ENCODE measurements at places on chromosomes 3 and 15.

DNA sequence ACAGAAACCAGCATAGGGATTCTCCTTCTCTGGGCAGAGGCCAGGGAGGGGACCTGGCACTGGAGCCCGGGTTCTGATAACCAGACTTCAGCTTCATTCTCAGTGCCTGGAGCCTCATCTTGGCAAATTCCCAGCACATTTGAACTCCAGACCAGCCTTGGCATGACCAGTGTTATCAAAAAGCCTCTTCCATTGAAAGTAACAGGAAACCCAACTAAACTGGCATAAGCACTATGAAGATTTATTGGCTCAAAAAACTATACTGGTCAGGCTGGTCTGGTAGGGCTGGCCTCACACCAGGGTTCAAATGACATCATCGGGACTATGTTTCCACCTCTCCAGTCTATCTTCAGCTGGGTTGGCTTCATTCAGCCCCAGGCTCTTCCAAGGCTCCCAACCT, 48.1 kb upstream of the THUMPD3 start:
- H3K4me1 ChIP-seq, result peaks cover 3% of the 10 kb centered on the region
- no peak for DNase-seq
- H3K27me3 ChIP-seq, result no peaks in the 10 kb centered on the region

- H3K4me1 ChIP-seq, result no peaks in the 10 kb centered on the region
- no peak for DNase-seq
- peaks cover 2% of the 10 kb centered on the region for H3K27me3 ChIP-seq
Measured at GRCh38 chr3:137514853-137515252, 249.3 kb upstream of the SOX14 start.

GRCh38 chr3:13493867-13494441, 13.8 kb downstream of the HDAC11 start:
- no peak overlapping the region for H3K4me3 ChIP-seq
- no peaks in the 10 kb centered on the region for H3K36me3 ChIP-seq
- H3K27me3 ChIP-seq, result no peaks in the 10 kb centered on the region
- no peak overlapping the region for H3K27ac ChIP-seq

GRCh38 chr15:66722757-66723540, 20.9 kb downstream of the SMAD6 start:
- no peaks in the 10 kb centered on the region for H3K27me3 ChIP-seq
- no peaks in the 10 kb centered on the region for H3K36me3 ChIP-seq
- DNase-seq, result no peak
- no peak overlapping the region for H3K4me3 ChIP-seq
- no peak overlapping the region for H3K27ac ChIP-seq

- no peak for DNase-seq
- no peaks in the 10 kb centered on the region for H3K4me1 ChIP-seq
- H3K4me3 ChIP-seq, result no peak overlapping the region
- no peaks in the 10 kb centered on the region for H3K36me3 ChIP-seq
- H3K27me3 ChIP-seq, result no peaks in the 10 kb centered on the region
- no peak overlapping the region for H3K27ac ChIP-seq
Measured at GRCh38 chr15:62498712-62499111, 333.6 kb upstream of the C2CD4B start.

GRCh38 chr3:185824051-185825005, 514 bp downstream of the IGF2BP2 start:
- H3K4me1 ChIP-seq, result peaks cover 20% of the 10 kb centered on the region
- peak overlapping the region; percentile 67 for H3K27ac ChIP-seq
- no peaks in the 10 kb centered on the region for H3K27me3 ChIP-seq
- no peak overlapping the region for H3K4me3 ChIP-seq
- H3K36me3 ChIP-seq, result no peaks in the 10 kb centered on the region

Measured in liver (tissue), 10 donors.